Activated effector memory CD4-positive, alpha-beta T cell treated with Interleukin-2 at 50 U/mL for 16 hours (primary cell): ENCODE measurements at places on chromosomes 5 and 9.

- no peak for DNase-seq
Observed at GRCh38 chr9:114390952-114391351, 3.2 kb upstream of the AKNA start.

- DNase-seq: no peak
Observed at GRCh38 chr5:54671111-54671531, 153.6 kb downstream of the SNX18 start.

DNA sequence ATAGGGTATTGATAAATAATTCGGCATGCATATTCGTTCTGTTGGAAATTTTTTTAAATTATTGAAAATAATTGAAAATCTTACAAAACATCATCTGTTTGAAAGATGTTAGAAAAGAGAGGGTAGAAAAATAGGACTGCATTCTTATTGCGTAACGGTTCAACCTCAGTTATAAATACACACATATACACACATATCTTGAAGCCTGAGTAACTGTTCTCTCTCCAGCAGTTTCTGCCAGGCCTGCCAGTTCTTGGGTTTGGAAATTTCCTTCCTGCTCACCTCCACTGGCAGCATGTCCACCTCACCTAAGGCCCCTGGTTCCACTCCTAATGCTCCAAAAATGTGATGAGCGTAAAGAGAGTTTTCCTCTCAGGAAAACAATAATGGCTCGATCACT, 9.1 kb downstream of the SPATA31E1 start:
- no peak for DNase-seq

GRCh38 chr9:74521009-74521408, 23.9 kb downstream of the RORB start:
- no peak for DNase-seq

DNA sequence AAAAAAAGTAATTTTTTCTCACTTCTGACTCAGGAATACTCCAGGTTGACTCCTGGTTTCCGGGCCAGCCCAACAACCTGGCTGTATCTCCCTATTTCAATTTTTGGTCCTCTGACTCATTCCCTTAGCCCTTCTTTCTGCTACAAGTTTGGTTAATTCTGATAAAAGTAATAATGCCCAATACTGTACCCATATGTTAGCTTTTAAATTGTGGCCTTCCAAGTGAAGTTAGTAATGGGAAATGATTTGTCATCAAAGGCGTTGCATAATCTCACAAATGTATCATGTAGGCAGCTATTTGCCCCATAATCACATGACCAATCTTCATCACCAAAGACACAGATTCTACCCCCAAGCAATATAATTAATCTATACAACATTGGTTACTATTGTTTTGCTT, 31.1 kb upstream of the BNC2 start:
- no peak for DNase-seq

DNA sequence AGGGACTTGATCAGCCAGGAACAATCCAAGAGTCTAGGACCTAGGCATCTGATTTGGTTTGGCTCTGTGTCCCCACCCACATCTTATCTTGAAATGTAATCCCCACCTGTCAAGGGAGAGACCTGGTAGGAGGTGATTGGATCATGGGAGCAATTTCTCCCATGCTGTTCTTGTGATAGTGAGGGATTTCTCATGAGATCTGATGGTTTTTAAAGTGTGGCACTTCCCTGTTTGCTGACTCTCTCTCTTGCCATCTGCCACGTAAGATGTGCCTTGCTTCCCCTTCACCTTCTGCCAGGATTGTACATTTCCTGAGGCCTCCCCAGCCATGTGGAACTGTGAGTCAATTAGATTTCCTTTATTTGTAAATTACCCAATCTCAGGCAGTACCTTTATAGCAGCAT, 201.7 kb upstream of the ACTBL2 start:
- no peak for DNase-seq

GRCh38 chr5:65760504-65761275, 38.7 kb downstream of the NLN start:
- peak; percentile 47 for DNase-seq

DNA sequence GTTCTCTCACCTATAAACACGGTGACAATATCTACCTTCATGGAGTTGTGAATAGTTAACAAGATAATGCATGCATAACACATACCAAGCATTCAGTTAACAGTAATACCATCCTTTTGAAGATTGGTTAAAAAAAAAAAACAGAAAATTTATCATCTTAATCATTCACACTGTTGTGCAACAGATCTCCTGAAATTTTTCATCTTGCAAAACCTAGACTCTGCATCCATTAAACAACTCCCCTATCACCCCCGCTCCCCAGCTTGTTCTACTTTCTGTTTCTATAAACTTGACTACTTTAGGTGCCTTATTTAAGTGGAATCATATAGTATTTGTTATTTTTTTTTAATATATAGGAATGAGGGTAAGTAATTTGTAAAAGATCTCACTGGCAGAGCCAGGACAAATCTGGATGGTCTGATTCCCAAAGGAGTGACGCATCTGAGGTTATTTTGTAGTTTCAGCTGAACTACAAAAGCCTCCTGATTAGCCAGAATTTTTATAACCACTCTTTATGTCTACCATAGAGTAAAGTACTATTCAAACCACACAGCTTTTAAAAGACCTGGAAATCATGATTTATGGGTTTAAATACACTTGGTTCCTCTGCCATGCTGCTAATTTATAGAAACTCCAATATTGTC, 93.0 kb downstream of the FANCC start:
- no peak for DNase-seq

DNA sequence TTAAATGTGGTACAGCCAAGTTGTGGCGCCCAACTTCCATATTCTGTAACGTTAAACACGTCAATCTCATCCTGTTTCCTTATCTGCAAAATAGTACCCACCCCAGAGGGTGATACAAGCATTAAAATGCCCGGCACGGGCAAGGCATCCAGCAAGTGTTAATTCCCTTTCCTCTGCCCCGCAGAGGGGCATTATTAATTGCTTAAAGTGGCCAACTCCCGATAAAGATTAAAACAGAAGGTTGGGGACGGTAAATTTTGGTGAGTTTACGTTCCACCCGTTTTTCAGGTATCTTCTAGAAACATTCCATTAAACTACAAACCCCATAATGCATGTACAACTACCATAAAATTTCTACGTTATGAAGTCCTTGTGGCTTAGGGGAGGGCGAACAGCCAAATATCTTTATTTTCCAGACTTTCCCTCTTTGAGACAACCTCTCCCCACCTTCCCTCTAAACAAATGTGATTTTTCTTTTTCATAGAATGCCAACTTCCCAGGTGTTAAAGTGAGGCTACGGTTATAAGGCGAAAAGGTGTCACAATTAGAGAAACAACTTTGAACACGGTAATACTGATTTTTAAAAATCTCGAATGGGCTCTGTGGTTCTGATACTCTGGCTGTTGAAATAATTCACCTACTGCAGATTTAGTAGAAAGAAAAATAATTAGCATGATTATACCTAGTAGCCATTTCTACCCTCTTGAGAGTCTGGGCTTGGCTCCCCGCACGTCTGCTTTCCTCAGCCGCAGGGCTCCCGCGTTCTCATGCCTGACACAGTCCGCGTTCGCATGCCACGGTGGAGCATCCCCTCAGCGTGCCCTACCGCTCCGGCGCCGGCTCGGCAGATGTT, 1.2 kb upstream of the GPBP1 start:
- no peak for DNase-seq

GRCh38 chr5:3006526-3006925, 255.0 kb upstream of the IRX2 start:
- no peak for DNase-seq

- no peak for DNase-seq
Observed at GRCh38 chr9:108681851-108682590, 173.8 kb downstream of the ACTL7B start.

- no peak for DNase-seq
Observed at GRCh38 chr5:140322751-140323731, 20.1 kb upstream of the PFDN1 start.

GRCh38 chr5:63685454-63685853, 276.8 kb downstream of the HTR1A start:
- DNase-seq: no peak

GRCh38 chr5:88390096-88390441, 121.4 kb upstream of the TMEM161B start:
- DNase-seq: no peak

- DNase-seq: no peak
Observed at GRCh38 chr5:132873119-132873929, at the start of gene LEAP2. Gene LEAP2, plus strand, starts transcription at chr5:132873668. Its CDS starts 27 bp downstream, at chr5:132873695.

DNA sequence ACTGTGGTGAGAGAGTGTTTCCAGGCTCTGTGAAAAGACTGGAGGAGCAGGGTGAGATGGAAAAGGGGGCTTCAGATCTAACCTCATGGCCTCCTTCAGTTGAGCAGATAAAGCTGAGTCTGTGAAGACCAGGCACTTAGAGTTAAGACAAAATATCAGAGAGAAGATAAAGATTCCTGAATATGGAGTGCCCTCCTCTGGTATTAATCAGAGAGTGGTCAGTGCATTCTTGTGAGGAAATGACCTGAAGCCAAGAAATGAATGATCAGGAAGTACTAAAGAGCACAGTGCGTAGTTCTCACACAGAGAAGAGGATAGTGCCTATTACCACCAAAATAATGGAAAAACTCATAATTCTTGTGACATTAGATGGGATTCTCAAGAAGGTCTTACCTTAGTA, 1417.0 kb upstream of the ACO1 start:
- DNase-seq: no peak

DNA sequence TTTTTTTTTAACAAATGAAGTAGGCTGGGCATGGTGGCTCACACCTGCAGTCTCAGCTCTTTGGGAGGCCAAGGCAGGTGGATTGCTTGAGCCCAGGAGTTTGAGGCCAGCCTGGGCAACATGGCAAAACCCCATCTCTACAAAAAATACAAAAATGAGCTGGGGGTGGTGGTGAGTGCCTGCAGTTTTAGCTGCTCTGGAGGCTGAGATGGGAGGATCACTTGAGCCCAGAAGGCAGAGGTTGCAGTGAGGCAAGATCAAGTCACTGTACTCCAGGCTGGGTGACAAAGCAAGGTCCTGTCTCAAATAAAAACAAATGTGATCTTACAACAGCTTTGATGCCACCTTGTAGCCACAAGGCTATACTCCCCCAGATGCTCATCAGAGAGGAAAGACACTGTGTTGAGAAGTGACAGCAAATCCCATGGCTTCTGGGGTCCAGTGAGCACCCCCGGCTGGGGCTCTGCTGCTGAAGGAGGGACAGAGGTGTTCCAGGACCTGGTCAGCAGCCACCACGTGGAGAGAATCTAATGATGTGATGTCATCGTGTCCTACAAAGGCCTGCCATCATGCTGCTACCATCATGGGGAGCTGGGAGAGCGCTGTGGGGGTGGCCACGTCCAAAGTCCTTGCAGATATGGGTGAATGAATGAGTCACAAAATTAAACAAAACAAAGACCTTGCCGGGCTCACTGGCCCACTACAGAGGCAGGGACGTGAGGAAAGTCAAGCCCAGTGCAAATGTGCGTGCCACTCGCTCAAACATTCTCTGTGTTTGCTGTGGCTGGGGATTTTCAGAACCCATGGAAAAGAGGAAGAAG, 60.7 kb downstream of the PRRT1B start:
- DNase-seq: no peak

GRCh38 chr9:136492978-136493522, 10.2 kb upstream of the SEC16A start:
- no peak for DNase-seq
